ENCODE measurements at places on chromosomes 1 and 21.

DNA sequence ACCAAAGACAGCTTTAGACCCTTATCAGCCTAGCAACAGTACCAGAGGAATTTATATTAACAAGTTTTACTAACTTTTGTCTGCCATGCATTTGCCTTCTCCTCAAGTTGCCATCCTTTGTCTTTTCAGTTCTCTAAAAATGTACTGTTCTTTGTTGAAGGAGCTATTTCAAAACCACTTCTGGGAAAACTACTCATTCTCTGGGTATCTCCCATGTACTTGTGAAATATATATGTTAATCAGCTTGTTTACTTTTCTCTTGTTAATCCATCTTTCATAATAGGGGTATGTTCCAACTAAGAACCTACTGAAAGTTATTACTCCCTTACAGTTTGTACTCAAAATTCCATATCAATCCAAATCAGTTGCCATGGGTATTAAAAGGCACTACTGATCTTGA is 16.3 kb downstream of the DPYD start:
- no peak for DNase-seq

GRCh38 chr1:37034121-37035013 is at the start of gene GRIK3:
Gene GRIK3 (minus strand): TSS chr1:37034515. CDS start chr1:37034108, 407 bp downstream.
- DNase-seq, result no peak

DNA sequence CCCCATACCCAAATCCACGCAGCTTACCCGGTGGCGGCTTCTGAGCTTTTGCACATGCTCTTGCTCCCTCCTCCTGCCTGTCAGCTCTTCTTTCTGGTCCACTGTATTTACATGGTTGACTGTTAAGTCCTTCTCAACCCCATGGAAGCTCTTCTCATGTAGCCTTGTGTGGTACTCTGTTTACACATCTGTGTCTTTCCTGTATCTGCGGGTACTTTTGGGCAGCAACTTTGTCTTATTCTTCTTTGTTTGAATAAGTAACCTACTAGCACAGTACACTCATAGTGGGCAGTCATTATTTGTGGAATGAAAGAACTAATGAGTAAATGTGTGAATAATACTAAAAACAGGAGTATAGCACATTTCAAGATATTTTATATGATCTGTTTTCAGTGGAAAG is 88.5 kb upstream of the GPR88 start:
- DNase-seq, result no peak

- no peak for DNase-seq
Observed at GRCh38 chr1:181906631-181907030, 154.9 kb downstream of the ZNF648 start.

GRCh38 chr1:44713321-44713781 is 17.6 kb downstream of the RNU5D-1 start:
- no peak for DNase-seq

DNA sequence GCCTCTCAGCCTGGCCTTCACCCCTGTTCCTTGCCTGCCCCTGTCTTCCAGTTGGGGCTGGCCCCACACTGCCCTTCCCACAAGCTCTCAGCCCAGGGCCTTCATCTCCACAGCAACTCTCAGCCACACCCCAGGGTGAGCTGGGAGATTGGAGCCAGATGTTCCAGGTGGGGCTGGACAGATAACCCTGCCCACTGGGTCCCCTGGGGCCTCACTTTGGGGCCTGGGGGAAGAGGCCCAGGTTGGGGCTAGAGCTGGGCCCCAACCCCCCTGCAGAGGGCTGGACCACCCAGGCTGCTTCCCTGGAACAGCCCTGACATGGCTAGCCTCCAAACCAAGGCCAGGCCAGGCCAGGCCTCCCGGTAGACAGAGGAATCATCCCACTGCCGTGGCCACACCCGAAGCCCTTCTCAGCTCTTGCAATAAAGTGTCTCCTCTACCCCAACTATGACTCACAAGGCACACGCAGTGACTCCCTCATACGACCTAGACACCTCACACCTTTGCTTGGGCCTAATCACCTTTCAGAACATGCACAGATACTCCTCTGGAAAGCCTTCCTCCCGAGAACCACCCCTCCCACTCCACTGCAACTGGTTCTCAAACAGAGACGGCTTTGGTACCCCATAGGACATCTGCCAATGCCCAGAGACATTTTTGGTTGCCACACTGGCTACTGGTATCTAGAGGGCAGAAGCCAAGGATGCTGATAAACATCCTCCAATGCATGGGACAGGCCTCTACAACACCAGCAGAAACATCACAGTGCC is 22.2 kb downstream of the SLC2A1 start:
- no peak for DNase-seq

DNA sequence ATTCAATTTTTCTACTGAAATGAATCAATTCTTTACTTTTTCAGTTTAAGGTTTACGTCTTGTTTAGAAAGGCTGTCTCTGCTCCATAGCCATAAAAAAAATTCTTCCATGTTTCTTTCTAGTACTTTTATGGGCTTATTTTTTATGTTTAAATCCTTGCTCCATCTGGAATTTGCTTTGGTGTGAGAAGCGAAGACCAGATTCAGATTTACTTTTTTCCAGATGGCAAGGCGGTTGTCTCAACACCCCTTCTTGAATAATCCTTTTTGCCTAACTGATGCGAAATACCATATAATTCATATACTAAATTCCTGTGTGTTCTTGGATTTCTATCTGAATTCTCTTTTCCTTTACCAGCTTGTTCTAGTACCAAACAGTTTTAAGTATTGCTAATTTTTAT is 101.5 kb downstream of the C1orf94 start:
- no peak for DNase-seq

- DNase-seq, result no peak
Observed at GRCh38 chr1:201591981-201592380, 53.1 kb downstream of the NAV1 start.

GRCh38 chr1:19955534-19956170 is 23.8 kb downstream of the PLA2G2A start:
- no peak for DNase-seq

- DNase-seq, result no peak
Observed at GRCh38 chr1:53362270-53362669, 34.4 kb upstream of the LRP8 start.

- DNase-seq, result no peak
Observed at GRCh38 chr1:18697541-18697940, 66.9 kb downstream of the PAX7 start.

DNA sequence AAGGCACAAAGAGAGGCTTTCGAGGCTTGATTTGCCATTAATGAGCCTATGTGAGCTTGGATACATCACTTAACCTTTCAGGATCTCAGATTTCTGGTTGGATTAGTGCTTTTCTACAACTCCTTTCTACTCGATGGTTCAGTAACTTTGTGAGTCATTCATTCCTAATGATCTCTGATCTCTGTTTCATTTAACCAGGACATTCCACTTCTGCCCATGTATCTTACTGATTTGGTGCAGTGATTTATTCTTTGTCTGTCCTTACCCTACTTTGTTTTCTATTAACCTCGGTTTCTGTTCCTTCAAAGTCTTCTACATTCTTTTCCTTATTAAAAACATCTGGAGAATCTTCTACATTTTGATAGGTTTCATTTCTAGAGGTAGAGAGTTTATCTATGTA is 94.6 kb upstream of the ZBTB18 start:
- no peak for DNase-seq

DNA sequence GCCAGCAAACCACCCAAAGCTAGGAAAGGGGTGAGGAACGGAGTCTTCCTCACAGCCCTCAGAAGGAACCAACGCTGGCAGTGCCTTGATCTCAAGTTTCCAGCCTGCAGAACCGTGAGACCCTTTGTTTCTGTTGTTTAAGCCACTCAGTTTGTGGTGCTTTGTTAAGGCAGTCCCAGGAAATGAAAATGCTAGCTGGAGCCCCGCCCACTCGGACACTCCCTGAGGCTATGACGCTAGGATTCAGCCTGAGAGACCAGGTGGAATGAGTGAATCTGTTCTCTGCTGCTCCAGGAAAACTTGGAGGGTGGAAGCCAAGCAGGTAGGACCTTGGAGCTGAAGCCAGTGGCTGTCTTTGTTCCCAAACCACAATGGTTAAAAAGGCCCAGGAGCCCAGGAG is 196.5 kb upstream of the POU3F1 start:
- DNase-seq, result no peak

- DNase-seq, result no peak
Observed at GRCh38 chr1:78094639-78095038, 48.9 kb downstream of the GIPC2 start.

DNA sequence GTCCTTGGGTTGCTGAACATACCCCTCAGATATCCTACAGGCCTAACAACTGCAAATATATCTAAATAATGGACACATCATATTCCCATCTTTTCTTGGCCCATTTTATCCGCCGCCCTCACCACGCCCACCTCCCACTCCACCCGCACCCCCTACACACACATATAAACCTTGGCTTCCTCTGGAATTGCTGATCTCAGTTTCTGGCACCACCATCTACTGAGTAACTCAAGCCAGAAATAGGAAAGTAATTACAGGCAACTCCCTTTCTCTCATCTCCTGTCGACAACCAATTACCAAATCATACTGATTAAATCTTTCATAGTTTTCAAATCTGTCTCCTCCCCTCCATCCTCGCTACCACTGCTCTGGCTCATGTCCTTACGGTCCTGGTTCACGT is 4.7 kb downstream of the RGS8 start:
- no peak for DNase-seq

- no peak for DNase-seq
Observed at GRCh38 chr1:11374748-11375110, 101.7 kb downstream of the UBIAD1 start.

GRCh38 chr1:67723620-67724019 is 38.6 kb downstream of the GADD45A start:
- DNase-seq, result no peak

- no peak for DNase-seq
Observed at GRCh38 chr1:211928993-211929637, 98.6 kb upstream of the LPGAT1 start.

DNA sequence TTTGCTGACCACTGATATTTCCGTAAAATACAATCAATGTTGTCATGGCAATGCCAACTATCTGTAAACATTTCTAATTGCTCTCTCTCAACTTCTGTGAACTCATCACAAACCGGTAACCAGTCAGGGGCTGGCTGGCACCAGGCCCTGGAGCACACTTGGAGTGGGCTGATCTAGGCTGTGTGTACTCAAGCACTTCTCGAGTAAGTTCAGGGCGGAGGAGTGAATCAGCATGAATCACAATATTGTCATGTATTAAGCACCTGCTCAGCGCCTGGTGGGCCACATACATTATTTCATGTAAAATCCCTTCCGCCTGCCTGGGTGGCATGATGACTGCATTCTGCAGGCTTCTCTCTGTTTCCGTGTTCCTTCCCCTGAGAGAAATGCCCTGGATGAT is 212.4 kb downstream of the FOXD2 start:
- no peak for DNase-seq

GRCh38 chr21:18252256-18252655 is 7.6 kb downstream of the CHODL start:
- no peak for DNase-seq

GRCh38 chr21:15366555-15366954 is 301.8 kb upstream of the NRIP1 start:
- no peak for DNase-seq

DNA sequence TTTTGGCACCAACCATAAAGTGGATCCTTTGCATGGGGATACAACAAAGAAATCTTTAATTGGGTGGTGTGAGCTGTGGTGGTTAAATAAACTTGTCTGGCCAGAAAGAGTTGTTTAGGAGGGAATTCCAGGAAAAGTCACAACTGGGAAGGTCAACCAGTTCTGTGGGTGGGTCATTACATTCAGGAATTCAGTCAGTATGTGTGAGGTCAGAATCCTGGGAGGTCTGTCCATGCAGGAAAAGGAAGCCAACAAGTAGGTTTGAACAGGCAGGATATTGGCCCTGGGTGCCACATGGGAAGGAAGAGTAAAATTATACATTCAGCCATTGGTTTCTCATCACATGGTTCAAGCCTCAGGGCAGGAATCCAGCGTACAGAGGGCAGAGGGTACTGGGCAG is 162.3 kb upstream of the ADAMTS5 start:
- DNase-seq, result no peak

DNA sequence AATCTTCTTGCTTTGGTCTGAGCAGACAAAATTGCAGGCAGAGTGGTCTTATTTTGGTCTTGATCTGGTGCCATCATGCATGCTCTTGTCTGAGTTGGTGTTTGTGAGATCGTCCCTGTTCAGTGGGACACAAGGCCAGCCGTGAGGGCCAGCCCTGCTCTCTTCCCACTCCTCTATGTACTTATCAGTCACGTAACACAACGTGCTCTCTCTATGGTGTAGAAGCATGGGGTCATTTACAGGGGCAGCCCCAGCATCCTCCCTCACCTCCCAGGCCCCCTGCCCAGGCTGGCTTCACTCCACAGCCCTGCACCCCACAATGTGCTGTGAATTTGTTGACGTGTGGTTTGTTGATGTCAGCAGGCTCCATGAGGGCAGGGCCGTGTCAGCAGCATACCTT is 18.3 kb upstream of the UTS2 start:
- no peak for DNase-seq

DNA sequence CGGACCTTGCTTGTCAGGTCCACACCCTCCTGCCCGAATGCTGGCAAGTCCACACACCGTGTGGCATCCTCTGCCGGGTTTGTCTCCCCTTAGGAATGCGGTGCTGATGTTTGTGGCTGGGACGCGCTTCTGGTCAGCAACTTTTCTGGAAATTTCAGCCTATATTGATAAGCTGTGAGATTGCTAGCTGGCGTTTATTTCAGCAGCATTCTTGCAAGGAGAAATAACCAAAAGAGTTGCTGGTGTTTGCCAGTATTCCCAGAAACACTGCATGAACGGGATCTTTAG is 601 bp downstream of the CEPT1 start:
- no peak for DNase-seq

- DNase-seq, result no peak
Observed at GRCh38 chr21:44813149-44813548, 4.7 kb downstream of the SUMO3 start.

- DNase-seq, result no peak
Observed at GRCh38 chr1:2801046-2801445, 447 bp downstream of the TTC34 start.

GRCh38 chr1:159970932-159971342 is 16.9 kb upstream of the SLAMF9 start:
- DNase-seq, result no peak

GRCh38 chr1:78222960-78223358 is 177.2 kb downstream of the GIPC2 start:
- no peak for DNase-seq

GRCh38 chr21:31072533-31072932 is 34.3 kb upstream of the KRTAP19-8 start:
- no peak for DNase-seq

DNA sequence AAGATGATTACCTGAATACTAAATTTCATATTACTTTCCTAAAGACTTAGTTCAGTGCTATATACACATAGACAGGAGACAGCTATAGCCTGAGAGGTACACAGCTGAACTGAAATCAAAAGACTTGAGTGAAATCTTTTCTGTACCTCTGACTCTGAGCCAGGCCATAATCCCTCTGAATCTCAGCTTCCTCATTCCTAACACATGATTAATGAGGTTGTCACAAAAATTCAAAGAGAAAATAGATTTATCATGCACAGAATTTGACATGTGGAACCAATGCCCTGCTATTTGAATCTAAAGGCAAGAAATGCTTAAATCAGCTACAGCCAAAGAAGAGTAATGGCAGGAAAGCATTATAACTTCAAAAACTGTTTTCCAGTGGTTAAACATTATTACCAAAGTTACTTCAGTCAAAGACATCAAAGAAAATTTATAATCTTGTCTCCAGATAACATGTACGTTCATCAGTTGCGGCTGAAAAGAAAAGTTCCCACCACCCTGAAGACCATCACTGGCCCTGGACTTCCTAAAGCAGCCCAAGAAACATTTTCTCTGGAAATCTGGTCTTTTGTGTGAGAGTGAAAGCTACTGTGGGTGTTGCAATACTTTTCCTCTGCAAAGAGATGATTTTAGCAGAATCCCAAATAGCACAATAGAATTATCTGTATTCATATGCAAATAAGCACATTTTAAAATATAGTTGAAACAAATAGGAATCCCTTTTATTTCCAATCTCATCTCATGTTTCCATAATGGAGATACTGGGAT is 13.8 kb upstream of the ATP1A1 start:
- DNase-seq, result no peak

Data from GM12892 (cell line).